ENCODE measurements at places on chromosomes 6 and 20.

- no peak for DNase-seq
Observed at GRCh38 chr20:54105653-54106052, 35.3 kb upstream of the BCAS1 start.

- DNase-seq = no peak
Observed at GRCh38 chr6:2220154-2220553, 25.3 kb downstream of the GMDS start.

DNA sequence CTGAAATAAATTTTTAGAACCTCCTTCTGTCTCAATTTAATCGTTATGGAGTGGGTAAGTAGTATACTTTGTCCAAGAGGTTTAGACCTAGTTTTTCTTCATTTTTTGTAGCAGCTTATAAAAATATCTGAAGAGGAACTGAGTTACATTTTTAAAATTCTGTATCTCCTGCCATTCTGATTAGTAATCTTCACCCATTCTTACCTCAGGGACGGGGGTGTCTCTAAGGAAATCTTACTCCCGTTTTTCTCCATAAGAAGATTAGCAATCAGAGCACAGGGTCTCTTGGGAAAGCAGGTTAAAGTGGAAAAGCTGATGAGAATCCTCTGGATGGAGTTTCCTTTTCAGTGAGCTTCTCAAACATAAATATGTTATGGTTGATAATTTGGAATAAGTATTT, 259.3 kb upstream of the FAM83B start:
- no peak for DNase-seq

GRCh38 chr20:49865559-49865958, 49.8 kb downstream of the SPATA2 start:
- no peak for DNase-seq

- DNase-seq = no peak
Observed at GRCh38 chr6:121510568-121511177, 75.2 kb downstream of the GJA1 start.

- no peak for DNase-seq
Observed at GRCh38 chr20:21125072-21125848, 622 bp upstream of the KIZ start.

GRCh38 chr20:53769041-53769440, 175.4 kb upstream of the ZNF217 start:
- DNase-seq = no peak

GRCh38 chr20:48162621-48163020, 377.3 kb upstream of the SULF2 start:
- DNase-seq = no peak

DNA sequence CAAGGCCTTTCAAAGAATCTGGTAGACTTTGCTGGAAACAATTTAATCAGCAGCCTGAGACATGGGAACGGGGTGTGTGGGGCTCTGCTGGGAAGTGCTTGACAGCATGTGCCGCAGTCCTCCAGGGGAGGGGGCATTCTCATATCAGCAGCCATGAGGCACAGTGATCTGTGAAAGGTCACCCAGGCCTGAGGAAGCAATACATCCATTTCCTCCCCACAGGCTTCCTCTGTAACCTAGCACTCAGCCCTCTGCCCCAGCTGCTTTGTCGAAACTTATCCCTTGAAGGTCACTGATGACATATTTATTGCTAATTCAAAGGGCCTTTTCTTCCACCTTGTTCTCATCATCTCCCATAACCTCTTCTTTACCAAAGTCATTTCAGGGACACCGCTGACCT, 103.3 kb downstream of the TNFAIP3 start:
- DNase-seq = no peak

DNA sequence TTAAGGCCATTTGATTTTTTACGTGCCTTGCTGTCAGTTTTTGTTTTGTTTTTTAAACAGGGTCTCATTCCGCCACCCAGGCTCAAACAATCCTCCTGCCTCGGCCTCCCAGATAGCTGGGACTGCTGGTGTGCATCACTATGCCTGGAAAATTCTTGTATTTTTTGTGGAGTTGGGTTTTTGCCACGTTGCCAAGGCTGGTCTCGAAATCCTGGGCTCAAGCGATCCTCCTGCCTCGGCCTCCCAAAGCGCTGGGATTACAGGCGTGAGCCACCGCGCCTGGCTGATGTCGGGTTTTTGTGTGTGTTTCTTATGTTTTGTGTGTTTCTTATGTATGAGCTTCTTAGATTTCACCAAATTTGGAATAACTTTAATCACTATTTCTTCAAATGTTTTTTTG, 104.8 kb downstream of the TAF4 start:
- DNase-seq = no peak

DNA sequence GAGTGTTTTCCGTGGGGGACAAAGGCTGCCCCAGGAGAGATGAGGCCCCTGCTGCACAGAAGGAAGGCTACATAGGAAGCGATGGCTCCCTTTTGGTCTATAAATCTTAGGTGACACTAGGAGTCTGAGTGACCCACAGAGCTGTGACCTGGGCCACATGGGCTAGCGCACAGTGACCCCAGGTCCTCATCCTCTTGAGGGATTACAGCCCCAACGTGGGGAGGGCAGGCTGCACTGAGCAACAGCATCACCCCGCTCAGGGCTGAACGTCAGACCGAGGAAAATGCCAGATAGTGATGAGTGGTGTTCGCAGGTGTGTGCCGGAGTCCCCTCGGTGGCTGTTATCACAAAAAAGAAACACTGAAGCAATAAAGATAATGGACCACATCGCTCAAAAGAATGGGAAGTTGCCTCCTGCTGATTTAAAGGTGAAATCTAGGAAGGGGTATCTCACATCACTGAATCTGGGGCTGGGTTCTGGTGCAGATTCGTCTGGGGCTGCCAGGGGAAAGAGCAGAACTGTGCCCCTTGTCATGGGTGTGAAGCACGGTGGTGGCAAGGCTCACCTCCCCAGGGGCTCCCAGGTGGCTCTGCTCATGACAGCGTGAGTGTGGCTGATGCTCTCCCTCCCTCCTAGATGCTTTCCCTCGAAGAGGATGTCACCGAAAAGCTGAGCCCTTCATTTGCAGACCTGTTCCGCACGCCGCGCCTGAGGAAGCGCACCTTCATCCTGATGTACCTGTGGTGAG, 14.5 kb downstream of the SLC22A1 start:
- no peak for DNase-seq

DNA sequence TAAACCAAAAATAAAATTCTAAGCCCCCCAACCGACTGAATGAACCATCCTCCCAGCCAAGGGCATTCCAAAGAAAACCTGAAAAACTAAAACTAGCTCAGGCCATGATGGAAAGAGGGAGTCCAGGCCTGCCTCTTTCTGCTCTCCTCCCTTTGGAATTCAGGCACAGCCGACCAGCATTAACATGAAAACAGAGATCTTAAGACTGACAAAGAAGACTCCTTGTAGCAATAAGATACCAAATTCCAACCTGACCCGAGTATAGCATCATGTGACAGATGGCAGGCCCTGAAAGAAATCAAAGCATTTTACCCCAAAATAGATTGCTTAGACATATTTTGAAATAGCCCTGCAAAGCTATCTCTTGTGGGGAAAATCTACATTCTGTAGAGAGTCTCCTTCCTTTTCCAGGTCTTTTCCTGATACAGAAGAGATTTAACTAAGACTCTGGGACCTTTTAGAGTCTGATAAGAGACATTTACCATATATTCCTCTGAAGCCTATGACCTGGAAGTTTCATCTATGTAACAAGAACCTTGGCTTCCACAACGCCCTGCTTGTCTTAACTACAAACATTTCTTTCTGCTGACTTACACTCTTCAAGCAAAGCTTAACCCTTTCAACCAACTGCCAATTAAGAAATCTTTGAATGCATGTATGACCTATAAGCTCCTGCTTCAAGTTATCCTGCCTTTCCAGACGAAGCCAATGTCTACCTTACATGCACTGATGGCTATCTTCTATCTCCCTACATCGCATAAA, 22.2 kb upstream of the TXLNB start:
- DNase-seq = no peak

Data from activated naive CD4-positive, alpha-beta T cell treated with anti-CD3 and anti-CD28 coated beads, Interleukin-2, amount 50 U/mL, for 16 hours (primary cell).